ENCODE measurements at places on chromosomes 13 and 19.

GRCh38 chr13:104650431-104650830 is 1584.2 kb upstream of the SLC10A2 start:
- DNase-seq: no peak

DNA sequence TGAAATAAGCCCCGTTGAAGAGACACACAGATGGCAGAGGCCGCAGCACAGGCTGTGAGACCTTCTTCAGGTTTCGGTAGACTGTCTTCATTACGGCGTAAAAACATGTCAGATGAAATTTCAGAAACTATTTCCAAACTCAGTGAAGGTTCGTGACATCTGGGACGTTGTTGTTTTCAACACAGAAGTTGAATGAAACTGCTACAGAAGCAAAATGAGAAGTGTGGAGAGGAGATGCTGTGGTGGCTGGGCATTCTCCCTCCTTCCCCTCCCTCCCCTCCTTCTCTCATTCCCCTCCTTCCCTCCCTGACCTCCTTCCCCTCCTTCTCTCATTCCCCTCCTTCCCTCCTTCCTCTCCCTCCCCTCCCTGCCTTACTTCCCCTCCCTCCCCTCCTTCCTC is 113.6 kb downstream of the ATP11A start:
- DNase-seq: no peak

GRCh38 chr13:27667946-27668345 is 46.3 kb downstream of the POLR1D start:
- DNase-seq: no peak

GRCh38 chr13:33181264-33181663 is 104.3 kb downstream of the STARD13 start:
- DNase-seq: no peak

- DNase-seq: peak; percentile 3
These were observed 2823.7 kb upstream of the PCDH20 start for GRCh38 chr13:64239372-64239771.

All from SW 1271 (cell line).